ENCODE measurements at places on chromosomes 1 and 21. TPM values are rescaled to one million over a fixed set of nuclear protein-coding genes. Genes with fewer than 3 reads are reported as not detected.

DNA sequence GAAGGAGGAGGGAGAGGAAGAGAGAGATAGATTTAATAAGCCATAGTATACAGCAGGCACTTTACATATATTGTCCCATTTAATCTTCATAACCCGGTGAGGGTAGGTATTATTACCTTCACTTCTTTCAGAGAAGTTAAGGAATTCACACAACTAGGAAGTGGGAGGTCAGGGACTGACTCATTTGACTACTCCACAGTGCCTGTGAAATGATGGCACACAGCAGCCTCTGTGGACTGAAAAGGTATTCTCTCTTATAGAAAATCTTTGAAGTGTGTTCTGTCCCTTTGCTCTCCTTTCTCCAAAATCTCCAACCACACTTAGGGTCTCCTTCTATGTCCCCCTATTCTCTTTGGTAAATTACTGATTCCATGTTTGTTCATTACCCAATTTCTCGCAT is 23.9 kb downstream of the PALMD start:
- DNase-seq = no peak

CELA2B gene
- total RNA-seq = not detected

FCRL6 gene
- total RNA-seq = not detected

GRCh38 chr1:171730052-171730451 is 11.8 kb downstream of the VAMP4 start:
- peak; percentile 27 for DNase-seq

DNA sequence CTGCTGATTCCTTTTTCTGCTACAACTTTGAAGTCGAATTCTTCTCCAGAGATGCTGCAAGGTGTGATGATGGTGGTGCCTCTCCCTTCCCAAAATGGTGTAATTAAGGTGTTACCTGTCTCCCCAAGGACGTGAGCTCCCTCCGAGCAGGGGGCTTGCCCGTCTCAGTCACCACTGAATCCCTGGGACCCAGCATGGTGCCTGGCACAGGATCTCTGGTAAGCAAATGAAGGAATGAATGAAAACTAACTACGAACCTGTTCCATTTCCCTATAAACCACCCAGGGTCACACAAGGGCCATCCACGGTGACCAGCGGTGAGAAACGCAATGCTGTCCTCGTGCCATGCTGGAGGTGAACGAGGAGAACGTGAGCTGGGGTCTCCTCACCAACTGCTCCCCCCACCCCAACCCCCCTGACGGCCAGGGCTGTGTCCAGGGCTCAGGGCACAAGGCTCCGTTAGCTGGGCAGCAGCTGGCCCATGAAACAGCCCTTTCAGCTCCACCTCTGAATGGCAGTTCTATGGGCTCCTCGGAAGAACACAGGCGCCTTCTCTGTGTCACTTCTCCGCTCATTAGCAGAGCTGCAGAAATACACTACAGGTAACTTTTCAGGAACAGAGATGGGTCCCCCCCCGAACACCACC is 2.2 kb upstream of the MATN1 start:
- no peak for DNase-seq

Data from fibroblast of the aortic adventitia (primary cell).